ENCODE measurements at places on chromosomes 2 and 18.
A peak's percentile ranks its signal among the peaks of the same experiment; 100 is the strongest.

DNA sequence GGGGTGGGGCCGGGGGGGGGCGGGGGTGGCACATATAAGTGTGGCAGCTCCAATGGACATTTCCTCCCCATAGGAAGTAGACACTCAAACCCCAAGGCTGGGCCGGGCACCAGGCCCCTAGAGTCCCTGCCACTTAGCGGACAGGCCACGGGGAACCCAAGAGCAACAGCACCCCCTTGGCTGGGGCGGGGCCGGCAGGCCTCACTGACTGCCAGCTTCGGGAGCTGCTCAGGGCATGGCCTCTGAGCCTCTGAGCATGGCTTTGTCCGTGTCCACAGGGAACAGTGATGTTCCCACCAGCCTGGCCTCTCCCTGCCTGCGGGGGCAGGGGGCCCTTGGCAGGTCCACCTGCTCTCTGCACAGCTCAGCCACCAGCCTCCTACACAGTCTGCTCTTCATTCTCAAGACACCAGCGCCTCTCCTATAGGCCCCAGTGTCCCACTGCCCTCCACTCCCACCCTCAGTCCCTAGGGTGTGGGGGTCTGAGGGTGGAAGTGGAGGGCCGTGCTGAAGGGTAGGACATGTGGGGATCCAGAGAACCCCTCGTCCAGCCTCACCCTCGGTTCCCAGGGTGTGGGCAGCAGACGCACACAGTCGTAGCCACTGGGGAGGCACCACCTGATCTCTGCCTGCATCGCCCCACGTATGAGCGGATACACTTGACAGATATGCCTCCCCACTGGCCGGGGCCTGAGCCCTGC is 106.7 kb downstream of the FAM210A start:
- DNase-seq, result no peak

- DNase-seq, result no peak
Observed at GRCh38 chr2:1429895-1430294, 16.6 kb downstream of the TPO start.

- no peak for DNase-seq
Observed at GRCh38 chr2:106178716-106179115, 15.4 kb downstream of the UXS1 start.

DNA sequence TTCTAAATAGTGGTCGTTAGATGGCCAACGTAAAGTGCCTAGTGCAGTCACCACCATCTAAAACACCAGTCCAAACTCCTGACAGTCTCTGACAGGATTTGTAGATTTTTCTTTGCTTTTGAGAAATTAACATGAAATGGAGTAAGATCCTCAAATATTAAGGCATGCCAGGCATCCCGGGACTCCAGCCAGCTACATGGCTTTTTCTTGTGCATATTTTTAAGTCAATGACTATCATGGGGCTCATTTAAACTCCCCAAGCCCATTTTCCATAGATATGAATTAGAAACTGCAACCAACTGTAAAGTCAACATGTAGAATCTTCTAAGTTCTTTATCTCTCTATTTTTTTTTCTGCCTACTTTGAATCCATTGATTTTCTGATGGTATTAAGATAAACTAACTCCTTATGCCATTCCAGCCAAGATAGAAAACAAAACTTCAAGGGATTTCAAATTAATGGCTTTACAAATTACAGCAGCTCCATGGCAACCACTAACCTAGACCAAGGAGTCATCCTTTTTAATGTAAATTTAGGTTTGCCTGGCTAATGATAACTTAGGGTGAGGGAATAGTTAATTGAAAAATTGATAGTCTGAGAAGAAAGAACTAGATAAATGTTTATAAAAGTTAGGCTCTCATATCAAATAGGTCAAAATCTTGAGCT is 764.1 kb upstream of the NXPH2 start:
- no peak for DNase-seq

GRCh38 chr2:128315122-128315828 is 3.4 kb downstream of the HS6ST1 start:
- no peak for DNase-seq

GRCh38 chr2:178449700-178450523 is 1.1 kb downstream of the PRKRA start:
- DNase-seq, result no peak

- DNase-seq, result no peak
Observed at GRCh38 chr2:191675807-191676721, 1.9 kb upstream of the NABP1 start.

GRCh38 chr18:36729197-36729596 is 99.6 kb downstream of the TPGS2 start:
- DNase-seq, result no peak

DNA sequence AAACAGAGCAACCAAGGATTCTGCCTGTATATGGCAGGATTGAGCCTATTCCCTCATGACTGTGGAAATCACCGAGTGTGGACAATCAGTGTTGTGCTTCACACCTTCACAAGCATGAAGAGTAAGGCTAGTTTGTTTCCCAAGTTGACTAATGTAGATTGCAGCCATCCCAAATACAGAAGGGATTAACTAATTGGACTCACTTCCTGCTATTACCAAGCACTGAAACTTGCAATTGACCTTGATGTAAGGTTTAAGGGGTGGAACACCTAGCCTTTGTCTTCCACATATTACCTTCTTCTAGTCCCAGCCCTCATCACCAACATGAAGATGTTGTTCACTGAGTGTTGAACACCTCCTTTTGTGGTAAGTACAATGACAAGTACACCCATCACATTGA is 120.9 kb upstream of the RND3 start:
- no peak for DNase-seq

GRCh38 chr18:49025426-49025766 is 74.6 kb upstream of the SMAD7 start:
- DNase-seq, result no peak

- DNase-seq, result no peak
Observed at GRCh38 chr2:9285921-9286320, 79.3 kb downstream of the ASAP2 start.

DNA sequence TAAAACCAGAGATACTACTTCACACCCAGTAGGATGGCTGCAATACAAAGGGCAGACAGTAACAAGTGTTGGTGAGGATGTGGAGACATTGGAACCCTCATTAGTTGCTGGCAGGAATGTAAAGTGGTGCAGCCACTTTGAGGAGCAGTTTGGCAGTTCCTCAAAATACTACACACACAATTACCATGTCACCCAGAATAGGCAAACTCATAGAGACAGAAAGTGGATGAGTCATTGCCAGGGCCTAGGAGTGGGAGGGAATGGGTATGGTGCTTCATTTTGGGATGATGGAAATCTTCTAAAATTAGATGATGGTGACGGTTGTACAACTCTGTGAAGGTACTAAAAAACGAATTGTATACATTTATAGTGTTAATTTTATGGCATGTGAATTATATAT is 54.8 kb downstream of the ATP9B start:
- no peak for DNase-seq

DNA sequence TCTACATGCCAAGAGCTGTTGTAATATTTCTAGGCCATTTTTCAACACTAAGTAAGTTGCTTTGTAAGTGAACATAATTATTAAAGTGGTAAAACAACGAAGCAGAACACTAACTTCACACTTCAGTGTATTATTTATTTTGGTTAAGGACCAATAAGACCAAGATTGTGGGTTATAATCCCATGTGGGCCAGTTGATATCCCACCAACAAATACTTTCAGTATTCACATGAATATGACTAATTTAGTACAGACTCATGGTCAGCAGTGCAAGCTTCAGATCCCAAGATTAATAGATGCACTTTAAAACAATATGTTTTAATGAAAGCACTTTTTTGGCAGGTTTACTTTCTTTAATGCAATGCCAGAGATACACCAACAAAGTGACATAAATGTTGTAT is 154.3 kb downstream of the LCLAT1 start:
- DNase-seq, result no peak

GRCh38 chr2:175843625-175844024 is 158.4 kb downstream of the LNPK start:
- DNase-seq, result no peak

DNA sequence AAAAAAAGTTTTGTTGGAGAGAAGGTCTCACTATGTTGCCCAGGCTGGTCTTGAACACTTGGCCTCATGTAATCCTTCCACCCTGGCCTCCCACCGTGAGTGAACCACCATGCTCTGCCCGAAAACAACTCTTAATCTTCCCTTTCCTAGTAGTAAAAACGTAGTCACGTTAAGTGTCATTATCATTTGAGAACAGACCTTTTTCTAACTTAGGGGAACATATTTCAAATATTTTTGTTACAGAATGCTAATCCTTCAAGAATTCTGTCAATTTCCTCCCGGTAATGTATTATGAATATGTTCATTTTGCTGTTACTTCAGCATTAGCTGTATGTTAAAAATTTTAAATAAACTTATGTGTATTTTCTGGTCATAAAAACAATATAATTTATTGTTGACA is 49.7 kb downstream of the MTA3 start:
- no peak for DNase-seq

DNA sequence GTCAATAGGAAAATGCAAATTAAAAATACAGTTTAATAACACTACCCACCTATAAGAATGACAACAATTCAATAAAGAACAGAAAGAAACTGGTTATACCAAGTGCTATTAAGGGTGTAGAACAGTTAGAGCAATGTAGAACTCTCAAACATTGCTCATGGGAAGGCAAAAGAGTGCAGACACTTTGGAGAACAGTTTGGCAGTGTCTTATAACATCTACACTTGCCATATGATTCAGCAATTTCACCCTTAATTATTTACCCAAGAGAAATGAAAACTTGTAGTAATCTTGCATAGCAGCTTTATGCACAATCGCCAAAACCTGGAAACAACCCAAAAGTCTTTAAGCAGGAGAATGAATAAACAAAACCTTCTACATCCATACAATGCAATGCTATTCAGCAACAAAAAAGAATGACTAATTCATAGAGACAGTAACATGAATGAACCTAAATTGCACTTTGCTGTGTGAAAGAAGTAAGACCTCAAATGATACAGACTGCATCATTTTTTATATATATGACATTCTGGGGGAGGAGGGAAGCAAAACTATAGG is 455.2 kb downstream of the THSD7B start:
- DNase-seq, result no peak

DNA sequence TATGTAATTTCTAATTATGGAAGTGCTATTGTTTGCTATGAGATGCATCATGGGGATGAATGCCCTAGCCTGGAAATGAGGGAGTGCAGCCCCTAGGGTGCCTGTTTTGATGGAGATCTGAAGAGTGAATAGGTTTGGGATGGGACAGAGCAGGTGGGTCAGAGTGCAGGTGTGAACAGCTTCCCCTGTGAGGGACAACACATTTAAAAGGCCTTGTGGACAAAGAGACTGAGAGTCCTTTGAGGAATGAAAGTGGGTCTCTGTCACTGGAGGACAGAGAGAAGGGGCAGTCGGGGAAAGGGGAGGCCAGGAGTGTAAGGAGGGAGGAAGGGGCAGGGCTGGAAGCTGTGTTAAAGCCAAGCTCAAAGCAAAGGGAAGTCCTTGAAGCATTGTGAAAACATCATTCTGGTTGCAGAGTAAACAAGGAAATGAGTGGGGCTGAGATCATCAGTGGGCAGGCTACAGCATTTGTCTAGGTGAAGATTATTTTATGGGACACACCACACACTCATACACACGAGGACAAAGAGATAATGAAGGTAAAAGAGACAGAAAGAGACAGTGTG is 877.6 kb downstream of the SLC4A3 start:
- DNase-seq, result no peak

- no peak for DNase-seq
Observed at GRCh38 chr18:26003817-26004216, 86.6 kb downstream of the SS18 start.

GRCh38 chr2:234403074-234403473 is 93.8 kb downstream of the ARL4C start:
- DNase-seq, result no peak

- no peak for DNase-seq
Observed at GRCh38 chr2:205013586-205013985, 468.3 kb downstream of the PARD3B start.

DNA sequence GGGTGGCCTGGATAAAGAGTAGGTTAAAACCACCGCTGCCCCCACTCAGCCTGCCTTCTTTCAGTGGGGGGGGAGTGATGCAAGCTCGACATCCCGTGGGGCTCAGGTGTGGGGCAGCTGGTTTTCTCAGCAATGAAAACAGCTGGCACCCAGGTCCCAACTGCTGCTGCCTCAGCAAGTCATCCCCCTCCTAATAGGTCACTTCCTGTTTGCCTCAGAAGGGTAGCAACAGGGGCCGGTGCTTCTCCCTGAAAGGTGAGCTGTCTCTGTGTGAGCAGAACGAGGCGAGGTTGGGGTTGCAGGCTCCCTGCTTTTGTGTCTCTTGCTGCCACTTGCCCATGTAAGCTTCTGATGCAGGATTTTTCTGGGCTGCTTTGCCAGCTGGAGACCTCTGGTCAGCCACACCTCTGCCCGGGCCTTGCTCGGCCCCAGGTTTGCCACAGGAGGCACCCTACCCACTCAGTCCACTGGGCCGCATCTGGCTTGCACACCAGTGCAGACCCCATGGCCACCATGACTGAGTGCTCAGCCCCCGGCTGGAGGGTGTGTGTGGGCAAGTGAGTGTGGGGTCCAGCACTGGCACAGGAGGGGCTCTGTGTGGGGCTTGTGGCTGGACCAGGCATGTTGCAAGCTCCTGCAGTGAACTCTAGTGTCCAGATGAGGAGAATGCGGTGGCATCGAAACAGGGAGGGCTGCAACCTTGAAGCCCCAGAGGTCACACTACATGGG is 11.5 kb upstream of the ASB1 start:
- no peak for DNase-seq

GRCh38 chr18:44973282-44973681 is 292.6 kb downstream of the SETBP1 start:
- DNase-seq, result no peak

DNA sequence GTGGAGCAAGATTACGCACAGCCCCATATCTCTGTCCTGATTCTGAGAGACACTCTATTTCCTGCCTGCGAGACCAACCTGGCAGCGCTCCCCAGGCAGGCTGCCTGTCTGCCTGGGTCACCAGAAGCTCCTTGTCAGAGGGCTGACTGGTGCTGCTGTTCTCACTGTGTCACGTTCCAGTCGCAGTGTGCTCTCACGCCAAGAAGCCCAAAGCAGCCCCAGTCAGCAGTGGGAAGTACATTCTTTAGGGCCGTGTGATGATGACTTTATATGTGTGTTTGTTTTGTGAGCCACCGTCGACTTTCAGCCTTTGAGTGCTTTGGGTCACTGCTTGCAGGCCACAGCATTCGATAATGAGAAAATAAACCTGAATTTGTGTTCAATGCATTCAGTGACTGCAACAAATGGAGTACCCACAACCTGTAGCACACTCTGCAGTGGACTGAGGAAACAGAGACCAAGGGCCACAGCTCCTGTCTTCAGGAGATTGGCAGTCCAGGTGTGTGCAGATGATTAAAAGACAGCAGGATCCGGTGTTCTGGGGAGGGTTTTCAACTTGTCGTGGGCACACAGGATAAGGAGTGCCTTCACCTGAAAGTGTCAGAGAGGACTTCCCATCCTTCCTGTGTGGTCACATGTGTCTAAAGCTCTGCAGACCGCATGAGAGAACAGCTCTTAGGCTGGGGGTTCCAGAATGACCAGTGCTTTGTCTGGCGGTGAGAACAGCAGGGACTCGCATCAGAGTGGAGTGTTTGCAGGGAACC is 4.8 kb downstream of the TNFRSF11A start:
- peak; percentile 57 for DNase-seq

DNA sequence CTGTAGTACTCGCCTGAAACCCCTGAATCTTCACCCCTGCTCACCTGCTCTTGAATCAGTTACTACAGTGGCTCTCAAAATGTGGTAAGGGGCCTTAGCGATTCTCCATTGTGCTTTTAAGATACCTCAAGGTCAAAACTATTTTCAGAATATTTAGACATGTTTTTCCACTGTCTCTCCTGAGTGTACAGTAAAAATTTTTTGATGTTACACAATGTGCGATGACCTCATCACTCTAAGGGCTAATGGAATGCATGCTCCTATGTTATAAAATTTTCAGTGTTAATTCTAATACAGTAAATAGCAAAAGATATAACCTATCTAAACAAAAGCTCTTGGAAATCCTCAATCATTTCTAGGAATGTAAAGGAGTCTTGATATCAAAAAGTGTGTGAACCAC is 336.9 kb upstream of the PKDCC start:
- no peak for DNase-seq
